Effector memory CD4-positive, alpha-beta T cell (primary cell): ENCODE measurements at places on chromosomes 16 and 17.

- DNase-seq = no peak
These were observed 83.7 kb upstream of the ZNF750 start for GRCh38 chr17:82923366-82924113.

DNA sequence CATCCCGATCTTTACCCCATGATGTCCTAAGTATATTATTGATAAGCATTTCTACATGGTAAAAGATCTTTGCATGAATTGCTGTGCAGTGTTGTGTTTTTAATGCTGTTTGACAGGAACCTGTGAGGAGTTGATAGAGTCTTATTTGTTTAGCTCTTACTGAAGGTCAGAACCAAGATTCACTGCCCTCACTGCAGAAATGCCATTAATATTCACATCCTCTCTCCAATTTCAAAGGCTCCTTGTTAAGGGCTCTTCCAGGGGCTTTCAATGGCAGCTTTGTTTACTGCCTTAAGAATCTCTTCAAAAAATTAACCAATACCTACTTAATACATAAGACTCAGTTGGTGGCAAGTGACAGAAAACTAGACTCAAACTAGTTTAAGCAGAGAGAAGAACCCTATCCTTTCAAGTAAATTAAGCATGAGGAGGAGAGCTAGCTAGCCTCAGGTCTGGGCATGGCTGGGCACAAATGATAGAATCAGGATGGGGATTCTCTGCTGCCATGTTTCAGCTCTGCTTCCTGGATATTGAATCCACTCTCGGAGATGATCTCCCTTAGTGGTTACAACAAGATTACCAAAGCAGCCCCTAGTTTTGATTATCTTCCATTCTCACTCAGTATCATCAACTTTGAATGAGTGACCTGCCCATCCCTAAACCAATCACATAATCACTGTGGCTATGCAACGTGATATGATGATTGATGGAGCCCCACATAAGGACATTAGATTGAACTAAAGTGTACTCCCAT, 311.8 kb downstream of the CDH11 start:
- no peak for DNase-seq

GRCh38 chr16:5615868-5616642, 518.5 kb upstream of the EEF2KMT start:
- no peak for DNase-seq

- no peak for DNase-seq
These were observed 8.8 kb upstream of the GJD3 start for GRCh38 chr17:40373324-40373723.

DNA sequence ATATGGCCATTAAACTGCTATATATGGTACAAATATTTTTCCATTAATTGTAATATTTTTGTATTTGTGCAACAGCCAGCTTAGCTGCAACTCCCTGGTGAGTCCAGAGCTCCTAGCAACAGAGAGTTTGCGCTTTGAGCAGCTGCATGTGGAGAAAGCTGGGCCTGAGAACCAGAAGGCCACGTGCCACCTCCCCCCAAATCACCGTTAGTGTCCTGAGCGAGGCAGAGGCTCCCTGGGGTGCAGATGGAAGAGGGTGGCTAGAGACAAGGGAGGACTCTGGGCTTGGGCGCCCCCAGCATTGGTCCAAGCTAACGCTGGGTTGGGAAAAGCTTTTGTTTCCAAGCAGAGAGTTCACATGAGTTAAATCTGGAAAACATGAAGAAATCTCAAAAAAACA, 41.6 kb downstream of the HSBP1 start:
- DNase-seq = no peak

DNA sequence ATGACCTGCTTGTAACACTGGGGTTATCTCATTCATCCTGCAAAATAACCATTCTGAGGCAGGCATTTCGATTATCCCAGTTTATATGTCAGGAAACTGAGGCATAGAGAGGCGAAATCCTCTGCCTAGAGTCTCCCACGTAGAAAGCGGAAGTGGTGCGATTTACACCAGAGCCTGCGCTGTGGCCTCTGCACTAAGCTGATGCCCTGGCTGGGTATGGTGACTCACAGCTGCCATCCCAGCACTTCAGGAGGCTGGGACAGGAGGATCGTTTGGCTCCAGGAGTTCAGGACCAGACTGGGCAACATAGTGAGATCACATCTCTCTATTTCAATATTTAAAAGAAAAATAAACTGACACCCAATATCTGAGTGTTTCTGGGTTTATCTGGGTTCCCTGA, 59.3 kb upstream of the BCO1 start:
- no peak for DNase-seq

DNA sequence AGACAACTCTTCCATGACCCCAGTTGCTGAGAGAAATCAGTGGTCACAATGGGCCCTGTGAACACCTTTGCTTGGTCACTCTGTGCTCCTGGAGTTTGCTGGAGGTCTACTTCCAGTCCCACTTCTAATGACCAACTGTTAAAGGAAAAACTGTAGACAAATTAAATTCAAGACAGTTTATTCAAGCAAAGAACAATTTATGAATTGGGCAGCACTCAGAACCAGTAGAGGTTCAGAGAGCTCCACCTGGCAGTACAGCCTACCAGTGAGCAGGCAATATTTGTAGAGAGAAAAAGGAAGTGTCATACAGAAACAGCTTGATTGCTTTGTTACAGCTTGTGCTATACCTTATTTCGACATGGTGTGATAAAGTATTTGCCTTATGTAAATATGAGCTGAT, 116.5 kb downstream of the HS3ST3B1 start:
- no peak for DNase-seq

GRCh38 chr17:73163043-73163442, 1.8 kb upstream of the SSTR2 start:
- DNase-seq = no peak

DNA sequence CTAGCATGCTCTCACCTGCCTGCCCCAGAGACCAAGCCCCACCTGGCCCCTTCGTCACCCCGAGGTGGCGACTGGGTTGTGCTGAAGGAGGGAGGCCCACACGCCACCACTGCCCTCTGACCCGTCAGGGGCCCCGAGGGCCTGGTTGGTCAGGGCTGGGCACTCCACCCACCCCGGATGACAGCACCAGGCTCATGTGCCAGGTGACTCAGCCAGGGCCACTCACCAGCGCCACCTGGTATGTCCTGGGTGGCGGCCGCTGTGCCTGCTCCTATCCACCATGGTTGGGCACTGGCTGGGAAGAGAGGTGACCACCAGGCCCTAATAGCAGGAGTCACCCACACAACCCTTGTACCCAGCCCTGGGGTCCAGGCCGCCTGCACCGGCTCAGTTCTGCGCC, 68.9 kb downstream of the JPH3 start:
- no peak for DNase-seq

DNA sequence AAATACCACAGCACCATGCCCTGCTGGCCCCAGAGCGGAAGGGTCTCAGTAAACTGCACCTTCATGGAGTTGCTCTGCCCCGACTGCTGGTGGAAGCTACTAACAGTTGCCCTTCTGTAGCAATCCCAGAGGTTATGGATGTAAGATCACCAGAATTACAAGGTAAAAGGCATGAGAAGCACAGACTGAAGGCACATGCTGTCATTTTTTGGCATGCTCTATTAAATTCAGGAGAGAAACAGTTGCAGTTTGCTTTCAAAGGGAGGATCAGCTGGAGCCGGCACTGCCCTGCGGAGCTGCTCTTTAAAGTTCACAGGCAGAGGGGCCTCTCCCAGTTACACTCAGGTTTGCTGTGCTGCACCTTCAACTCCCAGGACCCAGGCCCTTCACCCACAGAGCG, 19.2 kb downstream of the NPRL3 start:
- DNase-seq = no peak

DNA sequence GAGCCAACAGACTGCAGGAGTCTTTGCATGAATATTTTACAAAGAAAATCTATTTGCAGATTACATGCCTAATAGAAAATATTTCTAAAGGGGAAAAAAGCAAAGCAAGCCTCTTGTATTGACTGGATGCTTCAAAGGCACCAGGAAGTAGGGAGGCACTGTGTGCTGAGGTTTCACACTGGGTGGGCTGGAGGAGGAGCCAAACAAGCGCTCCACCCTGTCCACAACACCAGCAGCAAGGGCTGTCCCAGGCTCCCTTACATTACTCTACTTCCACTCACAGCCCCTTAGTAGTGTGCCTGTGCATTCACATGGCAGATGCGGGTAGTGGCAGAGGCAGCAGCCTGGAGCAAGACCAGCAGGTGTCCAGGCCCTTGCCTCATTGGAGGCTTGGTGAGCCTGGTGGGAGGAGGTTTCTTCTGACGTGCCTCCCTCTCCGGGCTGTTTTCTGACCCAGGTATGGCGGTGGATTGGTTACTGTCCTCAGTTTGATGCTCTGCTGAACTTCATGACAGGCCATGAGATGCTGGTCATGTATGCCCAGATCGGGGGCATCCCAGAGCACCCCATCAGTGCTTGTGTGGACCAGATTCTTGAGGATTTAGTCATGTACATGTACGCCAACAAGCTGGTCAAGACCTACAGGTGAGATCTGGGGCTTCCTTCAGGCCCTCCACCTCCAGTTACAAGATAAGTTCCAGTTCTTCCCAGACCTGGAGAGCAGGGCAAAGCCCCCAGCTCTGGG, 7.0 kb upstream of the CCNF start:
- DNase-seq = no peak

GRCh38 chr17:34637548-34638525, 58.5 kb downstream of the TMEM132E start:
- peak; percentile 35 for DNase-seq
